ENCODE measurements at places on chromosomes 5 and 9.

DNA sequence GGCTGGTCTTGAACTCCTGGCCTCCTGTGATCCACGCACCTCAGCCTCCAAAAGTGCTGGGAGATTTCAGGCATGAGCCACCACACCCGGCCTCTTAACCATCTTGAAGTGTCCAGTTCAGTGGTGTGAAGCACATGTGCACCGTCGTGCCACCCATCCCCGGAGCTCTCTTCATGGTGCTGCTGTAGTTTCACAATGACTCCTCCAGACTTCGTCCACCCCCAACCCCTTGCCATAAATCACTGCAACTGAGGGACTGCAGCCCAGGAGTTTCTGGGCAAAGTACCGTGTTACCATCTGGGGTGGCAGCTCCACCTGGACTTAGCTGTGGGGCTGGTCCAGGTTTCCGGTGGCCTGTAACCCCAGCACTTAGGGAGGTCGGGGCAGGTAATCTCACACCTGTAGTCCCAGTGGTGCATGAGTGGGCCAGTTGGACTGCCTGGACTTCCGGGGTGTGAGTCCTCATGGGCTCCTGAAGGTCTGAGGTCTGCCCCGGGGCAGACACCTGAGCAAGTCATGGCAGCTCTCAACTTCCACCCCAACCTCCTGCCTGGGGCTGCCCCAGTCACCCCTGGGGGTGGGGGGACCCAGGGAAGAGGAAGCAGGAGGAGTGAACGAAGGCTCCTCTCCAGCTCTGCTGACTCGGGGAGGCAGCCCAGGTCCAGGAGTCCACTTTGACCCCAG is 6.6 kb upstream of the N4BP3 start:
- no peak for DNase-seq

GRCh38 chr9:36045610-36046009 is 8.9 kb downstream of the RECK start:
- DNase-seq: no peak

GRCh38 chr9:4678679-4679267 is 596 bp upstream of the CDC37L1 start:
- no peak for DNase-seq

- no peak for DNase-seq
These were observed 151.4 kb upstream of the IQGAP2 start for GRCh38 chr5:76251656-76252055.

DNA sequence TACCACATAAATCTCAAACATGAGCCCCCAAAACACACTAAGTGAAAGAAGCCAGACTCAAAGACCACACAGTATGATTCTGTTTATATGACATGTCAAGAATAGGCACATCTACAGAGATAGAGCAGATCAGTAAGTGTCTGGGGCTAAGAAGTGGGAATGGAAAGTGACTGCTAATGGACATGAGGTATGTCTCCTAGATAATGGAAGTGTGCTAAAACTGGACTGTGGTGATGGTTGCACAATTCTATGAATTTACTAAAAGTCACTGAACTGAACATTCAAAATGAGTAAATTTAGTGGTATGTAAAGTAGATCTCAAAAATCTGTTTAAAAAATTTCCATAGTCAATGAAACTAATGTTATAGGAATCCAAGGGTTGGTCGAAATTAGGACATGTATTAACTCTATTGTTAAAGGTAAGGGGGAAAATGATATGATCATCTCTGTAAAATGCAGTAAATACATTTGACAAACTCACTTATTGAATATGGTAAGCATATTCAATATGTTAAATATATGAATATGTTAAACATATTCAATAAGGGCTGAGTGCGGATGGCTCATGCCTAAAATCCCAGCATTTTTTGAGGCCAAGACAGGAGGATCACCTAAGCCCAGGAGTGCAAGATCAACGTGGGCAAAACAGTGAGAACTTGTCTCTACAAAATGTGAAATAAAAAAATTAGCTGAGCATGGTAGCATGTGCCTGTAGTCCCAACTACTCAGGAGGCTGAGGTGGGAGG is 51.7 kb downstream of the NUP155 start:
- no peak for DNase-seq

- DNase-seq: no peak
These were observed 72.1 kb downstream of the PRLR start for GRCh38 chr5:35158204-35158603.

GRCh38 chr9:32589083-32589723 is 16.2 kb upstream of the NDUFB6 start:
- no peak for DNase-seq

DNA sequence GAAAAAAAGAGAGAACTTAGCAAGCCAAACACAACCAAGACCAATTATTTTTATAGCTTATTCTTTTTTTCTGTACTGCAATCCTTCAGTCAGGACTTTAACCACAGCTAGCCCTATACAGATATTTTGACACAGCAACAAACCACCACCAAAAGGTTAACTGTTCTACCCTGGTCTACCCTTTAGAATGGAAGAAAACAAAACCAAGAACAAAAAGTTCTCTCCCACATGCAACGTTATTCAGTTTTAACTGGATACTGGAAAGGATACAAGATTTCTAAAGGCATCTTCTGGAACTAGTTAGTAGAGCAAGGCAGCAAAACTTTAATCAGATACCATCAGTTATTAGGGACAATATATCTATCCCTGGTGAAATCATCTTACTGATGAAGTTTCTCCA is 32.6 kb downstream of the ECPAS start:
- DNase-seq: no peak

DNA sequence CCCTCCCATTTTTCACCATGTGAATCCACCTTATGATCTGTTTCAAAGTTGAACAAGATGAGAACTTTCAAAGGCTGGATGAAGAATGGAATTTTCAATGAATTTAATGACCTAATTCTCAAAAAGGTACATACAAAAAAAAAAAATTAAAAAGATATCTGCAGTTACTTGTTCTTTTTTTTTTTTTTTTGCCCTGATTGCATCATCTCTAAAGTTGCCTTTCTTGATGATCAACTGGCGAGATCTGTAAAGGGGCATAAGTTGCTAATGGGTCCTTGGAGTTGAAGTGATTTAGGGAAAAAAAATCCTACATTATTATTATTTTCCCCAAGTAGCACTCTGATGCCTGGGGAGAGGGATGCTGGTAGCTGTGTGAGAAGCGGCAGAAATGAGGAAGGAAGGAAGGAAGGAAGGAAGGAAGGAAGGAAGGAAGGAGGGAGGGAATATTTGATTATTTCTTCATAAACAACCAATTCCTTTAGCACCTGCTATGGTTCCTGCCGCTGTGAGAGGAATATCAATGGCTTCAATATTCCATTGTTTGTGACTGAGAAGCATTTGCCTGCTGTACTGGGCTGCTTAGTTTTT is 48.8 kb upstream of the CD180 start:
- DNase-seq: no peak

DNA sequence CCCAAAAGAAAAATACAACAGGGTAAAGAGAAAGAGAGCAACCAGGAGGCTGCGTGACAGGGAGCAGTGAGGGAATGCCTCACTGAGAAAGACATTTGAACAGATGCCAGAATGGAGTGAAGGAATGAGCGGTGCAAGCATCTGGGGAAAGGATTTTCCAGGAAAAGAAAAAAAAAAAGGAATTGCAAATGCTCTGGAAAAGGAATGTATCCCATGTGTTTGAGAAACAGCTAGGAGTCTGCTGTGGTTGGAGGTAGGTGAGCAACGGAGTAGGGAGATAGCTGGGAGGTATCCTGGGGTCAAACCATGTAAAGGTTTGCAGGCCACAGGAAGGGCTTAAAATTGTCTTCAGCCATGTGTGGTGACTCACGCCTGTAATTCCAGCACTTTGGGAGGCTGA is 23.6 kb upstream of the CEMIP2 start:
- no peak for DNase-seq

- no peak for DNase-seq
These were observed 148.4 kb upstream of the MAP3K1 start for GRCh38 chr5:56666901-56667300.

- no peak for DNase-seq
These were observed 160.0 kb downstream of the CDH12 start for GRCh38 chr5:22693121-22693520.

GRCh38 chr5:139188558-139189270 is 9.5 kb downstream of the SIL1 start:
- no peak for DNase-seq

DNA sequence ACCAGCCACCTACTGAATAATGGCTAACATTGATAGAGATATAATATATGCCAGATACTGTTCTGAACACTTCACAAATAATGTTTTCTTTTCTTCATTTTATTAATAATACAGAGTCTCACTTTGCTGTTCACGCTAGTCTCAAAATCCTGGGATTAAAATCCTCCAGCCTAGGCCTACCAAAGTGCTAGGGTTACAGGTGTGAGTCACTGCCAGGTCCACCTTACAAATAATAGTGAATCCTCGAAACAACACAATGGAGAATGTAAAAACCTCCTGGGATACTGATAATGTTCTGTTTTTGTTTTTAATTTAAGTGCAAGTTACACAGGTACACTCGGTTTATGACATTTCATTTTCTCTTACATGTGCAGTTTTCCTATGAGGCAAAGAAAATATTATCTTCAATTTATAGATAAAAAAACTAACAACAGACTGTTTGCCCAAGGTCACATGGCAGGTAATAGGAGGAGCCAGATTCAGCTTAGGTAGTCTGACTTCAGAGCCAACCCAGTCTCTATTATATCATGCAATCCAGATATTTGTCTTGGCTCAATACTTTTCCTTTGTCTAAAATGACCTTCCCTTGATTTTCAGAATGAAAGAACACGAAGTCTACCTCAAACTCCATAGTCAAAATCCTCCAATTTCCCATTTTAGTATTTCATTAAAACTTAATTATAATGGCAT is 7.8 kb downstream of the ZFR start:
- no peak for DNase-seq

GRCh38 chr5:162068412-162068811 is 839 bp downstream of the GABRG2 start:
- DNase-seq: no peak

GRCh38 chr5:73155271-73156222 is 17.4 kb upstream of the TMEM174 start:
- no peak for DNase-seq

- no peak for DNase-seq
These were observed 223.1 kb upstream of the DAP start for GRCh38 chr5:10984021-10984715.

- no peak for DNase-seq
These were observed 24.9 kb downstream of the TENT2 start for GRCh38 chr5:79636981-79637733.

DNA sequence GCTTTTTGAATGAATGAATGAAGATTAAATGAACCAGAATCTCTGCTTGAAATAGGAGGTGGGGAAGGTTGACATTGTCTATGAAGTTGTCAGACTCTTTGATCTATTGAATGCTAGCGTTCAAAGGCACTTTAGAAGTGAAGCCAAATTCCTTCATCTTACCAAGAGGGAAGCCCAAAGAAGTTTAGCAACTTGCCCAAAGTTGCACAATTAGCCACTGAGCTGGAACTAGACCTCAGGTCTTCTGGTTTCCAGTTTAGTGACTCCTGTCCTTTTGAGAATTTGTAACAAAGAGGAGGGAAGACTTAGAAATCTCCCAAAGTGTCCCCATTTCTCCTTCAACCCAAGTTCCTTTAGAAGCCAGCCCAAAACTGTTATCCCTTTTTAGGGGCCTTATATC is 20.7 kb upstream of the SLC1A3 start:
- no peak for DNase-seq

GRCh38 chr9:82894961-82895821 is 167.8 kb downstream of the RASEF start:
- DNase-seq: no peak
